ENCODE measurements at places on chromosomes 12 and 14. TPM values are rescaled to one million over a fixed set of nuclear protein-coding genes. Genes with fewer than 3 reads are reported as not detected.

- peak; percentile 36 for DNase-seq
- H3K27ac ChIP-seq: no peak overlapping the region
- no peak overlapping the region for H3K4me3 ChIP-seq
- H3K4me1 ChIP-seq: peaks cover 3% of the 10 kb centered on the region
- H3K27me3 ChIP-seq: no peaks in the 10 kb centered on the region
- H3K36me3 ChIP-seq: no peaks in the 10 kb centered on the region
Measured at GRCh38 chr12:14185427-14186192, 179.9 kb upstream of the ATF7IP start.

DNA sequence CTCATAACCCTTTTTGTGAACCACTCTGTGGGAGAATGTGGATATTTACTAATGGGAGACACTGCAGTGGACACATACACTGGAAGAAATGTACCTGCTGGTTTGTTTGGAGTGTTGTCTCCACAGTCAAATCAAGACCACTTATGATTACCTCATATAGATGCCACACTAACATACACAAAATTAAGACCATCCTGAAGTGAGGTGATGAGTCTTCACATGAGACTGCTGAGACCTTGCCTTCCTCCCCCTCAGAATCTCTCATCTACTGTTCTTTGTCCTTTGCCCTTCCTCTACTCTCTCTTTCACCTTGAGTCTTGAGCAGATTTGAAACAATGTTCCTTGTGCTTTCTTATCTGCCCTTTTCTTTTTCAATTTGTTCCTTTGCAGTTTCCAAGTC is 4.3 kb downstream of the KRT6A start:
- H3K27ac ChIP-seq: no peak overlapping the region
- H3K36me3 ChIP-seq: no peaks in the 10 kb centered on the region
- H3K4me1 ChIP-seq: no peaks in the 10 kb centered on the region
- no peak for DNase-seq
- H3K27me3 ChIP-seq: peaks cover 52% of the 10 kb centered on the region

DNA sequence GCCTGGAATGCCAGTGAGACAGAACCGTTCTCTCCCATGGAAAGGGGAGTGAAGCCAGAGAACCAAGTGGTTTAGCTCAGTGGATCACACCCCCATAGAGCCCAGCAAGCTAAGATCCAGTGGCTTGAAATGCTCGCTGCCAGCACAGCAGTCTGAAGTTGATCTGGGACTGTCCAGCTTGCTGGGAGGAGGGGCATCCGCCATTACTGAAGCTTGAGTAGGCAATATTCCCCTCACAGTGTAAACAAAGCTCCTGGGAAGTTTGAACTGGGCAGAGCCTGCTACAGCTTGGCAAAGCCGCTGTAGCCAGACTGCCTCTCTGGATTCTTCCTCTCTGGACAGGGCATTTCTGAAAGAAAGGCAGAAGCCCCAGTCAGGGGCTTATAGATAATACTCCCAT is 374.3 kb upstream of the DCN start:
- no peaks in the 10 kb centered on the region for H3K27me3 ChIP-seq
- no peak overlapping the region for H3K27ac ChIP-seq
- H3K36me3 ChIP-seq: peaks cover 18% of the 10 kb centered on the region
- no peaks in the 10 kb centered on the region for H3K4me1 ChIP-seq
- DNase-seq: no peak

GRCh38 chr12:123092866-123093265 is 58.0 kb downstream of the PITPNM2 start:
- H3K27ac ChIP-seq: peak overlapping the region; percentile 73
- no peak overlapping the region for H3K4me3 ChIP-seq
- DNase-seq: no peak

DNA sequence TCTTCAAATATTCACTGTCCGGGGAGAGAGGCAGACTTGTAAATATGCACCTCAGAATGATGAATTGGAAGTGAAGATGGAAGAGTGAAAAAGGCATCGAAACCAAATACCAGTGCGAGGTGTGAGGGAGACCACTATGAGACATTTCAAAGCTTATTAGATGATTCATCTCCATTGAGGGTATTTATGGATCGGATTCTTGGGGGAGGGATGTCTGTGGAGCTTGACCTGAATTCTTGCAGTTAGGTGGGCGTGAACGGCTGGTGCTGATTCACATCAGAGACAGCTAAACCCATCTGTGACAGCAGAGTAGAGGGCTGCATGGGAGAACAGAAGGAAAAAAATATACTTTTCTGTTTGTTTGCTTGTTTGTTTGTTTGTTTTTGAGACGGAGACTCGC is 677.2 kb downstream of the AACS start:
- DNase-seq: no peak
- H3K27me3 ChIP-seq: peaks cover 3% of the 10 kb centered on the region
- H3K4me1 ChIP-seq: no peaks in the 10 kb centered on the region

- H3K4me3 ChIP-seq: no peak overlapping the region
- H3K4me1 ChIP-seq: no peaks in the 10 kb centered on the region
- H3K36me3 ChIP-seq: no peaks in the 10 kb centered on the region
- DNase-seq: no peak
Measured at GRCh38 chr12:101238800-101239329, 28.8 kb upstream of the SLC5A8 start.

KRT82 gene
- total RNA-seq: not detected

RNASE8 gene
- total RNA-seq: not detected

SIX1 gene
- total RNA-seq: 0.44 TPM

TMCC3 gene
- total RNA-seq: 3.8 TPM

Measured in neural crest cell (in vitro differentiated cells).